ENCODE measurements at places on chromosomes 6 and 20.

DNA sequence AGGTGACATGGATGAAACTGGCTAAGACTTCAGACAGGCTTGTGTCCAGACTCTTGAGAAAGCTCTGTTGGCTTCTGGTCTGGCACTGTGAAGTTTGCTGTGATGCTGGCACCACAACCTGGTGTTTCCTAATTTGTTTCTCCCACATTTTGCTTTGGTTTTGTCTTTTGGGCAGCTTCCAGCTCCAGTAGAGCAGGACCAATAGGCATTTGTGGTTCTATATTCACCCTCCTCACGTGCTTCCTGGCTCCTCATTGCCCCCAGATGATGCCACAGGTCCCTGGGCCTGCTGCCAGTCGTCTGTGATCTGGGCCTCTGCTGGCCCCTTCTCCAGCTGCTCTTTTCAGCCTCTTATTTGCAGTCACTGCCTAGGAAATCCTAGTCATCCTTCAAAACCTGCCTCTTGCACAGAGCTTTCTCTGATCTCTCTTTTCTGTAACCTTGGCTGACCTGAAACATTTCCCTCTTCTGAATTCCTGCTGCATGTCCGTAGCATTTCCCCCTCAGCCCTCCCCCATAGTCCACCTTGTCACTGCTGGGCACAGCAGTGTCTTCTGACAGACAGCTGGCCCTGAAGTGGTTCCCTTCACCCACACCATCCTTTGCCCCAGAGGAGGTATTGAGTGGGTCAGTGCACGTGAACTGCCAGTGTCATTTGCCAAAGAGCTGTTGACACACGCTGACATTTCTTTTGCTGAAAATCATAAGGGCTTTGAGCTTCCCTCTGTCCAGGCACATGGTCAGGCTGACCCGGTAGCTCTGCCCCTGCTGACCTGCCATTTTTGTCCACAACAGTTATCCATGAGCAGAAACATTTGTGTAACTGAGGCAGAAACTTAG is 63.0 kb downstream of the PTPN1 start:
- no peak for DNase-seq

- no peak for DNase-seq
Measured at GRCh38 chr20:51348876-51349275, 193.6 kb downstream of the NFATC2 start.

GRCh38 chr6:98975421-98975820 is 27.7 kb upstream of the FBXL4 start:
- no peak for DNase-seq

- DNase-seq: no peak
Measured at GRCh38 chr20:49259799-49260198, 18.1 kb downstream of the ZNFX1 start.

DNA sequence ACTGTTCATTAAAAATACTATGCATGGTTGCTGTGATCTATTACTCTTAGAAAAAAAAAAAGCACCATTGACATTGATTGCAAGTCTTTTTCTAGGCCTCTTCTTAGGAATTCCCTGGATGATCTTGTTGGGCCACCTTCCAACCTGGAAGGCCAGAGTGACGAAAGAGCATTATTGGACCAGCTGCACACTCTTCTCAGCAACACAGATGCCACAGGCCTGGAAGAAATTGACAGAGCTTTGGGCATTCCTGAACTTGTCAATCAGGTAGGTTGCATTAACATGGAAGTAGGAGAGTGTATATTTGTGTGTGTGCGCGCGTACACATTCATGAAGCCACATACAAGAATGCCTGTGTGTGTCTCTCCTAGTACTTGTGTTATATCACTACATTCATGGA is 140.4 kb downstream of the NCOA3 start:
- DNase-seq: no peak

DNA sequence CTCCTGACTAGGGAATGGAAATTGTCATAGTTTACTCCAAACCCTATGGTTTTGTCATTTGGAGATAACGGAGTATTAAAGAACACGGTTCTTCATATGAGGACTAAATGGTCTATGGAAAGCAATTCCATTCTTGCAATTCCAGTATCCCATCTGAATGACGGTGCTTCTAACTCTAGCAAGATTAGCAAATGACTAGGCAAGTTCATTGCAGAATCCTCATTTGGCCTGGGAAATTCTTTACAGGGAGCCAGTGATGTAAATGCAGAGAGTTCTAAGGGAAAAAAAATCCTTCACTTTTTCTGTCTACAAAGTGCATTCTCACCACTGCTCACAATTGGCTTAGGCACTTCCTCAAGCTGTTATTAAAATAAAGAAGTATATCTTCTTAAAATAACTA is 111.5 kb downstream of the MOXD1 start:
- no peak for DNase-seq

DNA sequence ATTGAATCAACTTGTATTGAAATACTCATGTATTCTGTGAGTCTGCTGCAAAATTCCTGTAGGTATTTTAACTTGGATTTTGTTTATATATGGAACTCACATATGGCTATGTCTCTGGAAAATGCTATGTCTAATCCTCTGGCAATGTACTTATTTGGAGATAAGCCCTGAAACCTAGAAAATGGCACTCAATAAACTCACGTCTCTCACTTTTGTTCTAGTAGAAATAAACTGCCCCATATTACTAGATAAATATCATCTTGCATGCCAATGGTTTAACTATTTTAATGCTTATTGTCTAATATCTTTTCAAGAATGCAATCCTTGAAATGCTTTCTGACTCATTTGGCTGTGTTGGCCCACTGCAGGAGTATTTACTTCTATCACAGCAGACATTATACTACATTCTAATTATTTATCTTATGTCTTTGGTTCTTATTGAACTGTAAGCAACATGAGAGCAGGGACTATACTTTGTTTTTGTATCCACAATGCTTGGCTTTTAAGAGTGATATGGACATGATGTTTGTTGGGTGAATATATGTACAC is 292.2 kb upstream of the RSPO3 start:
- no peak for DNase-seq

DNA sequence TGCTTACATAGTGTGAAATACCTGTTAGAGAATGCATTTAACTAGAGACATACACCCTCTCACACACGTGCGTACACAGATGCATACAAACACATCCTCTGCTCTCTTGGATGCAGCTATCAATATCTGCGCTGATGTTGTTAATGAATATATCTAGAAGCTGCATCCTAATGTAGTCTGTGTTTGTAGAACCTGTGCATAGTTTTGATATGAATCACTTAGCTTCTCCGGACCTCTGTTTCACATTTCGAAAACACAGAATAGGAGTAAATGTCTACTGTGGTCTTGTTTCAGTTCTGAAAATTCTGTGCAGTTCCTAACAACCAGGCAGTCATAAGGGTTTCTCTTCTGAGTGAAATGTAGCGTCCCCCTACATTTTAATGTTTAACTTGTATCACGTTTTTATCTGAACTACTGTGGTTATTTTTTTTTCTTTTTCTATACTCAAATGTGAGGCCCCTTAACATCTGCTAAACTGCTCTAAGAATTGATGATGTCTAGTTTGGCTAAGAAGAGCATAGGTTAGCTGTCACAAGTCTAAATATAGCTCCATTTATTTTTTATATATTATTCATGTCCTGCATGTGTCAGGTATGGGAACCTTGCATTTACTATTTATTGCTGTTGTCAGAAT is 254.5 kb downstream of the TMEM242 start:
- no peak for DNase-seq

DNA sequence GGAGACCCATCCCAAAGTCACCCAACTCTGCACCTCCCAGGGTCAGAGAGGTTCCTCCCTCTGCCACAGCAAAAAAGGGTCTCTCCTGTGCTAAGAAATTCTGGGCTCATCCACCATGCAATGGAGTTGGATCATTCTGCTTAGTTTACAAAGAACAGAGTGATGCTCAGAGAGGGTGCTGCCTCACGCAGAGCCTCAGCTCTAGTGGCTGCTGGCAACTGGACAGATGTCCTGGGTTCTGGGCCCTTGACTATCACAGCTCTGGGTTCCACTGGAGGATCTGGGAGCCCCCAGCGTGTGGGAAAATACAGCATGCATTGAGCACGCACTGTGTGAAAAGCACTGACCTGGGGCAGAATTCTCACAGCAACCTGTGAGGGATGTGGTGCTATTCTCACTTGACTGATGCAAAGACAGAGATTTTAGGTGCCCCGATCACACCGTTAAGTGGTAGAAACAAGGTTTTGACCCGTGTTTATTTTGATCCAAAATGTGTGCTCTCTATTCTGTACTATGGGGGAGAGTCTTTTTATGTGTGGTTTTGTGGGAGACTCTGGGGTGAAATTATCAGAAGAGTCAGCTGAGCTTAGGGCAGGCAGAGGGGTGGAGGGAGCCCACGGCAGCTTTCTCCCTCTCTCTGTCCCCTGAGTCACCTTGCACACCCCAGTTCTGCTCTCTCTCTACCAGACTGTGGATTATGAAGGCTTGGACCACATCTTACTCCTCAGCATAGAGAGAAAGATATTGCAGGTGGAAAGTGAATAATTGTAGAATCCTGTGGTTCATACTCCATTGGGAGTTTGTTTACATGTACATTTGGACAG is 19.9 kb downstream of the TREML4 start:
- DNase-seq: no peak

DNA sequence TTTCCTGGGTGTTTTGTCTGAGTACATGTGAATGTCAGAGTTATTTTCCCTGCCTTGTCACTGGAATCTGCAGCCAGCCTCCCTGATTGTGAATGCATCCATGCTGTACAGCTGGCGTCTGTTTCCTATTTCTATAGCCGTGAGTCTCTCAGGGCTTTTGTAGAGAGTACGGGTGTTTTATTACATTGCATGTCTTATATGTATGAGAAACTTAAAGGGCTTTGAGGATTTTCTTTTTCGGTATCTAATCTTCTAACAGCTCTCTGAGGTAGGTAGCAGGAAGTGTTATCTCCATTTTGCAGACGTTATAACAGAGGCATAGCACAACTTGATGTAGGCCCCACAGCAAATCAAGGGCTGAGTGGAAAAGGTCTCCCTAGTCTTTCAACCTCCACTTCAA is 272.9 kb downstream of the PRL start:
- no peak for DNase-seq

GRCh38 chr6:99492092-99492491 is 23.1 kb downstream of the USP45 start:
- no peak for DNase-seq

DNA sequence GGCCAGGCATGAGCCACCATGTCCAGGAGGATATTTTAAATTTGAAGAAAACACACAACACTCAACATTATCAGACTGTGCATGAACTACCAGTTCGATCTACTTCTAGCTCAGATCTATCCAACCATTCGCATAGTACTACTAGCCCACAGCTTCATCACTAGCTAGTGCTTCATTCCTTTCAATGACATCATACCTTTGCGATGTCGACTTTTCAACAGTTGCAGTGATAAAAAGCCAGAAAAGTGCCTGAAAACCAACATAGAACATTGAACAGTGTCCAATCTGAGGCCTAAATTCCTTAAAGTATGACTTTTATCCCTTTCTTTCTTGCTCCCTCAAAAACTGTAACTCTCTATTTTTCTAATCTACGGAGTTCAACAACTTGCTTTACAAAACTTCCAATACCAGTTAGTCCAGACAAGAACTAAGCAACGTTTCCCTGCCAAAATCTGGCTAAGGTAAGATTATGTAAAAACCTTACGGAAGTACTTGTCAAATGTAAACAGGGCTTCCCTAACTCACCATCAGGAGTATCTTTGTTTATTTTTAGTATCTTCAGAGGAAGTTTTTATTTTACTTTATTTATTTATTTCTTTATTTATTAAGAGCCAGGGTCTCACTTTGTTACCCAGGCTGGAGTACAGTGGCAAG is 434.0 kb upstream of the JARID2 start:
- no peak for DNase-seq

- no peak for DNase-seq
Measured at GRCh38 chr6:31354158-31354863, 2.7 kb downstream of the HLA-B start.

All from stimulated activated CD4-positive, alpha-beta T cell treated with anti-CD3 and anti-CD28 coated beads, Interleukin-4, amount 100 ng/mL, for 24 hours (primary cell).